Small intestine (tissue), 16 donors: ENCODE measurements at places on chromosomes 7 and 10. TPM values are rescaled to one million over a fixed set of nuclear protein-coding genes. Genes with fewer than 3 reads are reported as not detected.

- no peaks in the 10 kb centered on the region for H3K4me1 ChIP-seq
- DNase-seq, result no peak
- H3K27ac ChIP-seq, result no peak overlapping the region
- no peaks in the 10 kb centered on the region for H3K36me3 ChIP-seq
- H3K27me3 ChIP-seq, result no peaks in the 10 kb centered on the region
- H3K4me3 ChIP-seq, result no peak overlapping the region
These were observed 447.2 kb downstream of the LRMDA start for GRCh38 chr10:75878586-75878985.

- no peak for DNase-seq
- no peaks in the 10 kb centered on the region for H3K27me3 ChIP-seq
- no peaks in the 10 kb centered on the region for H3K36me3 ChIP-seq
- no peak overlapping the region for H3K4me3 ChIP-seq
- no peak overlapping the region for H3K27ac ChIP-seq
These were observed 51.6 kb downstream of the SEM1 start for GRCh38 chr7:96658022-96658412.

DNA sequence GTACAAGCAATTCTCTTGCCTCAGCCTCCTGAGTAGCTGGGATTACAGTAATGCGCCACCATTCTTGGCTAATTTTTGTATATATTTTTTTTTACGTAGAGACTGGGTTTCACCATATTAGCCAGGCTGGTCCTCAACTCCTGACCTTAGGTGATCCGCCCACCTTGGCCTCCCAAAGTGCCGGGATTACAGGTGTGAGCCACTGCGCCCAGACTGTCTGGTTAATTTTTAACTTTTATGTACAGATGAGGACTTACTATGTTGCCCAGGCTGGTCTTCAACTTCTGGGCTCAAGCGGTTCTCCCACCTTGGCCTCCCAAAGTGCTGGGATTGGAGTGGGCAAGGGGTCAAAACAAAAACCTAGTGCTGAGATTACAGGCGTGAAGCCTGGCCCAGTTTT lies 101.8 kb downstream of the JMJD1C start:
- no peaks in the 10 kb centered on the region for H3K27me3 ChIP-seq
- DNase-seq, result no peak
- no peaks in the 10 kb centered on the region for H3K4me1 ChIP-seq
- H3K4me3 ChIP-seq, result no peak overlapping the region
- H3K36me3 ChIP-seq, result no peaks in the 10 kb centered on the region
- H3K27ac ChIP-seq, result no peak overlapping the region

- peaks cover 10% of the 10 kb centered on the region for H3K4me1 ChIP-seq
- H3K27ac ChIP-seq, result peak overlapping the region; percentile 91
- peaks cover 18% of the 10 kb centered on the region for H3K36me3 ChIP-seq
- H3K4me3 ChIP-seq, result peak overlapping the region; percentile 47
These were observed 1.7 kb downstream of the ABCC2 start for GRCh38 chr10:99784016-99784726.

DNA sequence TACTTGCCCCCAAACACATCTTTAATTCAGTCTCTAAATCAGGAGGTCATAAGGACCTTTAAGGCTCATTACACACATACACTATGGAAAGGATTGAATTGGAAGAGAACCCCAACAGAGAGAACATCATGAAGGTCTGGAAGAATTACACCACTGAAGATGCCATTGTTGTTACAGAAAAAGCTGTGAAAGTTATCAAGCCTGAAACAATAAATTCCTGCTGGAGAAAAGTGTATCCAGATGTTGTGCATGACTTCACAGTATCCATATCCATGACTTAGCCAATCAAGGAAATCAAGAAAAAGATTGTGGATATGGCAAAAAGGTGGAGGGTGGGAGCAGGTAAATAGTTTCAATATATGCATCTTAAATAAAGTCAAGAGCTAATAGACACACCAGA lies 13.7 kb downstream of the LIPA start:
- peaks cover 2% of the 10 kb centered on the region for H3K4me1 ChIP-seq
- no peaks in the 10 kb centered on the region for H3K27me3 ChIP-seq
- peaks cover 12% of the 10 kb centered on the region for H3K36me3 ChIP-seq
- no peak for DNase-seq
- no peak overlapping the region for H3K27ac ChIP-seq
- no peak overlapping the region for H3K4me3 ChIP-seq

DNA sequence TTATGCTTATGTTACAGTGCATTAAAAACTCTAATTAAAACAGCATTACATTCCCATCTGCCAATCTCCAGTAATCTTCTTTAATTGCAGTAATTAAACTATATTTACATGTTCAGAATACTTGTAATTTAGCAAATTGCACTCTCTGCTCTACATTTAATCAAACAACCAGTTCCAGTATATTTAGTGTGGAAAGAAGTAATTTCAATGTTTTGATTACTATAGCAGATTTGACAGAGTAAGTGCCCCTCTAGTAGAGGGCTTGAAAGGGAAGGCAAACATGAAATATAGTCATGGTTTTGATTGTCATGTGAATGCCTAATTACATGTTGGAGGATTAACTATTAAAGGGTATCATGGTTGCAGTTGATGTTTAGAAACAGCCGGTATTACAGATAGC lies 739.7 kb downstream of the AUTS2 start:
- no peak for DNase-seq
- no peak overlapping the region for H3K4me3 ChIP-seq
- no peaks in the 10 kb centered on the region for H3K27me3 ChIP-seq
- no peaks in the 10 kb centered on the region for H3K4me1 ChIP-seq
- H3K27ac ChIP-seq, result no peak overlapping the region
- no peaks in the 10 kb centered on the region for H3K36me3 ChIP-seq

The NAT16 gene
- 0.04 TPM for polyA plus RNA-seq

The C7orf57 gene
- polyA plus RNA-seq, result not detected

The LIPN gene
- not detected for polyA plus RNA-seq
